Mucosa of descending colon (tissue), 3 donors: ENCODE measurements at places on chromosomes 7 and 10. TPM values are rescaled to one million over a fixed set of nuclear protein-coding genes. Genes with fewer than 3 reads are reported as not detected.
A peak's percentile ranks its signal among the peaks of the same experiment; 100 is the strongest.

Gene DPYSL4
- total RNA-seq: 1.3 TPM

Gene VCL
- total RNA-seq: 117 TPM

Gene DHTKD1
- total RNA-seq: 33.5 TPM

Gene LLCFC1
- not detected for total RNA-seq

DNA sequence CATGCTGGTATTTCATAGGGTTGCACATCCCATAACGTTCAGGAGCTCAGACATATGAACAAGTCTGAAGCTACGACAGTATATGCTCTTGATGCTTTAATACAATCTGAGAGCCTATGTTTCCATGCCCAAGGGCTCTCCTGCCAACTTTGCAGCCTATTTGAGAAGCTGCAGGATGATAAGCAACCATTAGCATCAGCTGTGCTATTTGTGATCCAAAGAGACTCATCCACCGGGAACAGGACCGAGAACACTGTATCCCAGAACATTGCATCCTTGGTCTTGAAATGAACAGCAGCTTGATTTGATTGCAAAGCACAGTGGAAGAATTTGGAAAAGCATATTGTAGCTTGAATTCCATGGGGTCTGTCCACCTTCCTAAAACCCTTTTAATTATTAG is 156.2 kb upstream of the PTER start:
- DNase-seq: no peak

- DNase-seq: no peak
These were observed 9.2 kb downstream of the EPHB6 start for GRCh38 chr7:142863891-142864685.

DNA sequence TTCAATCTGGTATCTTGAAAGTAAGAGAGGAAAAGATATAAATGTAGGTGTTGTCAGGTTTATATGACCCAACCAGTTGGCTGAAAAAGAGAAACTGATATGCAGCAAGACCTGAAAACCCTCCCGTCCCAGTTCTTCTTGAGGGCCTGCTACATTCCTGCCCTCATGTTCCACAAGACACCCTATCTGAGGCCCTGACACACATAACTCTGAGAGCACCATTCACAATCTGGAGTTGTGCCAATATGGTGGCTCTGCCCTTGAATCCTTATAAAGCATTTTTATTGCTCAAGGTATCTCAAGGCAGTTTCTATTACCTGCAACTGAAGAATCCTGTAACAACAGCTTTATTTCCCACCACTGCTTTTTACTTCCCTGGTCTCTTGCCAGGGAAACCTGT is 17.0 kb downstream of the XPNPEP1 start:
- peak; percentile 69 for DNase-seq

DNA sequence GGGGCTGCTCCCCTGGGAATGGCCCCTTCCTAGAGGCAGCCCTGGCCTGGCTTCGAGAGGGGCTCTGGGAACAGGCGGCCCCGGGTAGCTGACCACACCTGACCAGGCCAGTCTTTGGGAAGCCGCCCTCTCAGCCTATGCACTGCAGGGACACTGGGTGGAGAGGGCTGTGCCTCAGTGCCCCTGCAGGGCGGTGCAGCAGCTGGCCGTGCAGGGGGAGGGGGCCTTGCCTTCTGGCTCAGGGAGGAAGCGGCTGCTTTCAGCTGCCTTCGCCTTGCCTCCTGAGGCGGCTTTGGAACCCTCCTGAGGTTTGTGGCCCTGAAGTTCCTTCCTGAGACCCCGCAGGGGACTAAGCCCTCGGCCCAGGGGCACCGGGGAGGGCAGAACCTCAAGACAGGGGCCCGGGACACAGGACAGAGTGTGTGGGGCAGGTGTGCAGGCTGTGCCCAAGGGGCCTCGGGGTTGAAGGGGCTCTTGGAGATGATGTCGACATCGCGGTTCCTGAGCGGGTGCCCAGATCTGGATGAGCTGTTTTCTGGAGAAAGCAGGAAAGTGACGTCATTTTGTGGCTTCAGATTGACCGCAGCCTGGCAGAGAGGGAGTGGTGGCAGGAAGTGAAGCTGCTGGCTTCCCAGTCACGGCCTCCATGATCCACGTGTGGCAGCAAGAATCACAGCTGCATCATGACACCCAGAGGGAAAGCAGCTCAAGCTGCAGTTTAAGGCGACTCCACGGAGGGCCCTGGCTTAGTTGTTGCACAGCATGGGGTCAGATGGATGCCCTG is 17.7 kb downstream of the ADAM8 start:
- DNase-seq: peak; percentile 59

DNA sequence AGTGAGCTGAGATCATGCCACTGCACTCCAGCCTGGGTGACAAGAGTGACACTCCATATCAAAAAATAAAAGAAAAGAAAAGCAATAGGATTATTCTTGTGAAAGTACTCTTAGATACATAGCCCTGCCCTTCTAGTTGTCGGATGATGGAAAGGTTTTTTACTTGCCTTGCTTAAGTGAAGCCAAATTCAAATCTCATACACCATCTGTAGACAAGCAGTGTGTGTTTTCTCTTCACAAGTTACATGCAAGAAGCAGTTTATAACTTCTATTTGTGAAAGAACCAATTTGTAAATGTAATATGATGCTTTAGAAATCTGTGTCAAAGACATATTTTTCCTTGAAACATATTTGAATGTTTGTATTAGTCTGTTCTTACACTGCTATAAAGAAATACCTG is 15.8 kb upstream of the MPP7 start:
- no peak for DNase-seq

- DNase-seq: no peak
These were observed 80.1 kb downstream of the ANKIB1 start for GRCh38 chr7:92325858-92326257.

DNA sequence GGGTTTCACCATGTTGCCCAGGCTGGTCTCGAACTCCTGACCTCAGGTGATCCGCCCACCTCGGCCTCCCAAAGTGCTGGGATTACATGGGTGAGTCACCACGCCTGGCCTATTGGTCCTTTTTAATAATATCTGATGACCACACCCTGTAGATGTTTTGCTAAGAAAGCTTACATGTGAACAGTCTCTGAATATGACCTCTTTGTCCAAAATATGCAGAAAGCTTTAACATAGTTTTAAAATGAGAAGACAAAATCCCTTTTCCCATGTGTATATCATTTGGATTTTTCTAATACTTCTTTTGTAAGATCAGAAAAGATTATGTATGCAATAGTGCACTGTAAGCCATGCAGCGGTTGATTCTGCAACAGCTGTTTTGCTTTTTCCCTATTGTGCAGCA is 38.5 kb downstream of the MCU start:
- DNase-seq: no peak

DNA sequence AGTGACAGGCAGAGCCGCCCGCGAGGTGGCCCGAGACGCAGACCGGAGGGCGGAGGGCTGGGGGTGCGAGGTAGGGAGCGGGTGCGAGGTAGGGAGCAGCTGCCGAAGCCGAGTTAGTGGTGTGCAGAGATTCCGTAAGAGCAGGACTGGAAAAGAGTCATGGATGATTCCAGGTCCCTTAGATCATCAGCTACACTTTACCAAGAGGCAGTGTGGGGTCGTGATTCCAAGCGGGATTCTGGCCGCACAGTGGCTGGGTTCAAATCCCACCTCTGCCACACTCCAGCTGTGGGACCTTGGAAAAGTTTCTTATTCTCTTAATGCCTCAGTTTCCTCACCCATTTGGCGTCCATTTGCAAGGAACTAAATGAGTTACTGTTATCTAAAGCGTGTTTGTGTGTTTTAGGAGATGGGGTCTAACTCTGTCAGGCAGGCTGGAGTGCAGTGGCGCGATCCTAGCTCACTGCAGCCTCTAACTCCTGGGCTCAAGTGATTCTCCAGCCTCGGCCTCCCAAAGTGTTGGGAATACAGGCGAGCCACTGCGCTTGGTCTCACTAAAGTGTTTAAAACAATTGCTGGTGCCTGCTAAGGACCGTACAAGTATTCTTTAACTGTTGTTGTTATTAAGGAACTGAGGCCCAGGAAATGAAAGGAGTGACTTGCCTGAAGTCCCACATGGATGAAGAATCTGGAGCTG is 1.1 kb downstream of the NDUFB2 start:
- DNase-seq: no peak

GRCh38 chr7:27994639-27995038 is 186.0 kb downstream of the JAZF1 start:
- no peak for DNase-seq

DNA sequence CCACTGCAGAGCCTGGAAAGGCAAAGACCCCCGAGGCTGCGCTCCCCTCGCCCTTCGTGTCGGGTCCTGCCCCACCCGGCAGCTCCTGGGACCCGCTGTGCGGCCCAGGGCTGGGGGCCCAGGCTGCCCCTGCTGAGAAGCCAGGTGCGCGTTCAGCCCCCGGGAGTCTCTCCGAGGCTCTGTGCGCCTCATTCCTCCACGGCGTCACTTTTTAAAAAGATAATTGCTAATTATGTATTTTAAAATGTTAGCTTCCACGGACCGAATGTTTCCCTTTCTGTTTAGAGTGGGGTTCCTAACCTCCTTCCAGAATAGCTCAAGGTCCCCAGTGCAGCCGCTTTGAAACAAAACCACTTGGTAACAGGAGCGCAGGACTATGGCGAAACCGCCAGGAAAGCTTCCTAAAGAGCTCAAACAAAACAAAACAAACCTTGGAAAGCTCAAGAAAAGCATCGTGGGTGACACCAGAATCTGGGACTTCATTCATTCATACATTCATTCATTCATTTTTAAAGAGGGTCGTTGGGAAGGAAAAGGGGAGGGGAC is 45.6 kb downstream of the PDIA4 start:
- no peak for DNase-seq

DNA sequence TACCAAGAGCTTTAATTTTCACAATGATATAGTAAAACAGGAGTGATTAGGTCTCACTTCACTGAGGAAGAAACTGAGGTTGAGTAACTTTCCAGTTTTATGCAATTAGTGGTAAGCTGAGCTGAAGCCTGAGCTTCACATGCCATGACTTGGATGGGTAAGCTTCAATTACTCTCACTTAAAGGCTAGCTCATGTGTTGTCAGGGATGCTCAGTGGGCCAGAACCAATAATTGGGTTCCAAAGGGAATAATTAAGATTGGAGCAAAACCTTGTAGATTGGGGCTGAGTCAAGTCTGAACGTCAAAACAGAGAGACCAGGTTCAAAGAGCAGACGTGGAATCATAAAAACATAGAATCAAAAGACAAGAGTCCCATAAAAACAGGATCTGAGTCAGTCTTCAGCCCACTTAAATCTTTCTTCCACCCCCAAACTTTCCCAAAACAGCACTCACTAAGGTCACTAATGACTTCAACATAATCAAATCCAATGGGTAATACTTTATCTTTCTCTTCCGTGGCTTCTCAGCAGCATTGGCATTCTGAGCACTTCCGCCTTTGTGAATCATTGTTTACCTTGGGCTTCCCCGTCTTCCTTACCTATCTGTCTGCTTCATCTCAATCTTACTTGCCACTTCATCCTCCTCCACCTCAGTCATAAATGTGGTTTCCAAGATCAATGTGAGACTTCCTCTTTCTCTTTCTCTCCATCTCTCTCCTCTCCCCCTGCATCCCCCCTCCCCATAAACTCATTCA is 23.0 kb upstream of the EGFR start:
- peak; percentile 41 for DNase-seq

DNA sequence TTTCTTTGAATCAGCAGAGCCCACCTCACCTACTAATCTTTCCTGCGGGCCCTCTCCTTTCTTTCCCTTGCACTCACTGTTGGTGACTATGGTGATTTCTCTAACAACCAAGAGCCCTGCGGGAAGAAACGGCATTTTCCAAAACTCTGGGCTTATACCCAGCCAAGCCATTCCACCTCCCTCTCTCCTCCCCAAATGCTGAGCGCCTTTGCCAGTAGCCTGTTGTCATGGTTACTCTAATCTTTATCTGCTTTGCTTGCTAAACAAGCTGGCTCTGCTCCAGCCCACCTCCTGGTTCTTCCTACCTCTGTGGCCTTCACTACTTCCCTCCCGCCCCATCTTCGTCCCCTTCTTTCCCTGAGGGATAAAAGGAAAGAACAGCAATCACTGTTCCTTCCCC is 86.7 kb downstream of the DGKI start:
- no peak for DNase-seq

DNA sequence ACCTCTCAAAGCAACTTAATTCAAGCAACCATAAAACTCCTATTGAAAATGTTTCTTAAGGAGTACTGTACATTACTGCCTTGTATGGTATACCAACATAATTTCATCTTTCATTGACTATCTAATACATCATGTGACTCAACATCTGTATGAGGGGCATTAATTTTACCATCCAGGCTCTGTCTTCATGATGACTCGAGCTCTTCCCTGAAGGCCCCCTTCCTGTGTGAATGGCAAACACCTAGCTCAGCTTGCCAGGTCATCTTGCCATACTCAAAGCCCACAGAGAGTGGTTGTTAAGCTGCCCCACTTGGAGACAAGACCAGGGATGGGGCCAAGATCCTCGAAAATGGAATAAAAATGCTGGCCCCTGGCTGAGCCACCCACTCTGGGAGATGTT is 82.4 kb downstream of the SGMS1 start:
- DNase-seq: no peak

DNA sequence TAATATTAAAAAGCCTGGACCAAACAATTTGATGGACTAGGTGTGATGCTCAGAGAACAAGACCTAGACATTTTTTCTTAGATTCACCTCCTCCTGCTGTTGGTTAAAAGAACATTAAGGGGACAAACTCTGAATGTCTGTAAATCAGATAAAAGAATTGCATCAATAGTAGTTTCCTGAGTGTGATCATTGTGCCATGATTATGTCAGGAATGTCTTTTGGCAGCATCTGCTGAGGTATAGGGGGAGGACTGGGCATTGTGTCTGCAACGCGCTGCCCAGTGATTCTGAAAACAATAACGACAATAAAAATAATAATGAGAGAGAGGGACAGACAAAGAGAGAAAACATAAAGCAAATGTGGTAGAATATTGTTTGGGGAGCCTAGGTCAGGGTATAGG is 6.9 kb downstream of the C7orf57 start:
- no peak for DNase-seq

GRCh38 chr7:102417105-102417504 is 16.3 kb upstream of the ORAI2 start:
- DNase-seq: no peak

GRCh38 chr10:108443636-108444035 is 1279.1 kb upstream of the SORCS1 start:
- no peak for DNase-seq
